ENCODE measurements at places on chromosomes 2 and 18.

DNA sequence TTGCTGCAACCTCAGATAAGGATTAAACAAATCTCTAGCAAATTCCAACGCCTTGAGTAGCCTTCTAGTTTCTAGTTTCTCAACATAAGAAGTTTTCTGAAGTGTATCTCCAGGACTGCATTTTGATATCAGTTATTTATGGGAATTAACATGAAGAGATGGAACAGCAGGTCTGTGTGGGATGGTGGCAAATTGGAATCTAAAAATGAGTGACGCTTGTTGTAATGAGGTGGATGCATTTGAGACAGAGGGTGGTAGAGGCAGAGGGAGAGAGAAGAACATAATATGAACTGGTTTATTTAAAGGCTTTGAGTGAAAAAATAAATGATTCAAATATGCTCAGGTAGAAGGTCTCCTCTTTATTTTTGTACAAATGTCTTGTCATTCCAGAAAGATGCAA lies 446.8 kb upstream of the GCFC2 start:
- no peak for DNase-seq

GRCh38 chr2:234203135-234203984 lies 152.9 kb downstream of the SPP2 start:
- DNase-seq = no peak

GRCh38 chr18:75745147-75745546 lies 317.6 kb upstream of the SMIM21 start:
- DNase-seq = no peak

DNA sequence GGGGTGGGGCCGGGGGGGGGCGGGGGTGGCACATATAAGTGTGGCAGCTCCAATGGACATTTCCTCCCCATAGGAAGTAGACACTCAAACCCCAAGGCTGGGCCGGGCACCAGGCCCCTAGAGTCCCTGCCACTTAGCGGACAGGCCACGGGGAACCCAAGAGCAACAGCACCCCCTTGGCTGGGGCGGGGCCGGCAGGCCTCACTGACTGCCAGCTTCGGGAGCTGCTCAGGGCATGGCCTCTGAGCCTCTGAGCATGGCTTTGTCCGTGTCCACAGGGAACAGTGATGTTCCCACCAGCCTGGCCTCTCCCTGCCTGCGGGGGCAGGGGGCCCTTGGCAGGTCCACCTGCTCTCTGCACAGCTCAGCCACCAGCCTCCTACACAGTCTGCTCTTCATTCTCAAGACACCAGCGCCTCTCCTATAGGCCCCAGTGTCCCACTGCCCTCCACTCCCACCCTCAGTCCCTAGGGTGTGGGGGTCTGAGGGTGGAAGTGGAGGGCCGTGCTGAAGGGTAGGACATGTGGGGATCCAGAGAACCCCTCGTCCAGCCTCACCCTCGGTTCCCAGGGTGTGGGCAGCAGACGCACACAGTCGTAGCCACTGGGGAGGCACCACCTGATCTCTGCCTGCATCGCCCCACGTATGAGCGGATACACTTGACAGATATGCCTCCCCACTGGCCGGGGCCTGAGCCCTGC lies 106.7 kb downstream of the FAM210A start:
- DNase-seq = no peak

DNA sequence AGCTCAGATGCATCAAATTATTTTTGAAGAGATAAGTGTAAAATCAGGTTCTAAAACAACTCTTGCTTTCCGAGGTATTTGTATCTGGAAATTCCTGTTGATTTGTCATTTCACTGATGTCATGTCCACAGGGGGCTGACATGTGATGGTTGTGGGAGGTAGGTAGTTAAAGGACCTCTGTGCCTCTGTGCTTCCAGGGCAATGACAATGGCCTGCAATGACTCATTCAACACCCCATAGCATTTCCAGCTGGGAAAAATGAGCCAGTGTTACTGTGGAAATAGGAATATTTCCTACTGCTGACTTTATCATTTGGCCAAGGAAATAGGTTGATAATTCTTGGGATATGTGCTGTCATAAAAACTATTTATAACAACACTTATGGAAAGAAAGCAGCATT lies 86.2 kb upstream of the CCDC195 start:
- no peak for DNase-seq

- no peak for DNase-seq
These were observed 77.4 kb downstream of the CTAGE1 start for GRCh38 chr18:22340331-22340730.

GRCh38 chr2:101204400-101205115 lies 48.1 kb upstream of the CNOT11 start:
- DNase-seq = no peak

- no peak for DNase-seq
These were observed 434.1 kb upstream of the CHST9 start for GRCh38 chr18:27619090-27619772.

DNA sequence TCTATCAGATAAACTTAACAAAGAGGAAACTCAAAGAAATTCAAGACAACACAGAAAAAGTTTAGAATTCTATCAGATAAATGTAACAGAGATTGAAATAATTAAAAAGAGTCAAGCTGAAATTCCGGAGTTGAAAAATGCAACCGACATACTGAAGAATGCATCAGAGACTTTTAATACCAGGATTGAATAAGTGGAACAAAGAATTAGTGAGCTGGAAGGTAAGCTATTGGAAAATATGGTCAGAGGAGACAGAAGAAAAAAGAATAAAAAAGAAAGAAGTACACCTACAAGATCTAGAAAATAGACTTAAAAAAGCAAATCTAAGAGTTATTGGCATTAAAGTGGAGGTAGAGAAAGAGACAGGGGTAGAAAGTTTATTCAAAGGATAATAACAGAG lies 88.0 kb downstream of the ATP8B1 start:
- no peak for DNase-seq

DNA sequence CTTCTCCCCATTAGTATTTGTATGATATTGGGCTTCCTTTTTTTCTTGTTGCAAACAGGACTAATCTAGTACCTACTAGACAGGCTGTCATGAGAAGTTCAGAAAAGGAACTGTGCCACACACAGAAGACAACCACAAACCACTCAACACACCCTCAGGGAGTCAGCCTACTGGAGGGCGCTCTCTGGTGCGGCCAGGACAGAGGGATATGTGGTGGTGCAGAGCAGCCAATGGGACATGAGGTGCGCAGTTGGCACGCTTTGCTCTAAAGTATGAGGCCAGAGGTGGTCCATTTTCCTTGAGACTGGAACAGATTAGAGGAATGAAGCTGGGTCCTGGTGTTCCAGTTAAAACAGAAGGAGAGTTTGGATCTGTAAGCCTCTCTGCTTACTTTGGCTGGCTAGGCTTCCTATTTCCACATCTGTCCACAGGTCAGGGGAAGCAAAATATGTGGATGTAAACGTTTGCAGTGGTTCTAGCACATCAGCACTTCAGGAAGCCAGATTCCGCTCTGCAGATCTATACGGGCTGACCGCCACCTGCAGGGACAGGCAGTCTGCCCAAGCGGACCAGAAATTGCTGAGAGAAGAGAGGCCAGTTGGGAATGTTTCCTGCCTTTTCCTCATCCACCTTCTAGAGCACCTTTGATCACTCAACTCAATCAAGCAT lies 114.1 kb downstream of the GFPT1 start:
- DNase-seq = no peak

GRCh38 chr2:30029804-30030203 lies 108.4 kb upstream of the ALK start:
- DNase-seq = no peak

- DNase-seq = no peak
These were observed 61.7 kb downstream of the PLB1 start for GRCh38 chr2:28557389-28558131.

DNA sequence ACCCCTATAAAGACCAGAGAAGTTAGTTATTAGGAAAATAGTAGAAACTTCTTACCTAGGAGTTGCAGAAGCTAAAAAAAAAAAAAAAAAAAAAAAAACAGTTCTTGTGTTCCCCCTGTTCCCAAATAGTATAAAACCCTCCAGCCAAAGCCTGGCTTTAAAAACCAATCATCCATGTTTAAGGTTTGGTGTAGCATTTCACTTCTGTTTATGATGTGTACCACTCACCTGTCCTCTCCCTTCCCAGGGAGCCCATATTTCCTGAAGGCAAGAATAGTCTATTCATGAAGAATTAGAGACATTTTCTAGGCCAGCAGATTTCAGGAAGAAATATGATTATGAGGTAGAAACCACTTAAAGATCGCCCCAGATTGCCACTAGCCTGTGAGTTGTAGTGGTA lies 273.6 kb downstream of the SETBP1 start:
- no peak for DNase-seq

GRCh38 chr2:26737221-26737620 lies 26.9 kb upstream of the SLC35F6 start:
- DNase-seq = no peak

DNA sequence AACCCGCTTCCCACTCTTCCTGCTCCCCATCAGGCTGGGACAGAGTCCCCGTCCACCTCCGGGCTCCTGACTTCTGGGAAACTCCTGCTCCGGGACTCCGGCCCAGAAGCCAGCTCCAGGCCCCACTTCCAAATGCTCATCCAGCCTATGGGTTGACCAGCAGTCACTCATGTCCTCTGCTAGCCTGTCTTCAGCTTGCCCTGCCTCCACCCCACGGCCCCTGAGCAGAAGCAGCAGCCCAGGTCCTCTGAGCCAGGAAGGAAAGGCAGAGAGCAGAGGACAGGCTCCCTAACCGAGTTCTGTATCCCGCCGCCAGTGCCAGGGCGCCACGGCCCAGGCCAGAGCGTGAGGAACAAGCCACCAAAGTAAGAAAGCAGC lies 86.4 kb upstream of the ID2 start:
- no peak for DNase-seq

GRCh38 chr2:115057473-115057872 lies 615.0 kb downstream of the DPP10 start:
- DNase-seq = no peak

GRCh38 chr2:180141600-180141999 lies 134.5 kb upstream of the CWC22 start:
- DNase-seq = no peak

- no peak for DNase-seq
These were observed 43.4 kb downstream of the GAREM1 start for GRCh38 chr18:32427084-32427900.

DNA sequence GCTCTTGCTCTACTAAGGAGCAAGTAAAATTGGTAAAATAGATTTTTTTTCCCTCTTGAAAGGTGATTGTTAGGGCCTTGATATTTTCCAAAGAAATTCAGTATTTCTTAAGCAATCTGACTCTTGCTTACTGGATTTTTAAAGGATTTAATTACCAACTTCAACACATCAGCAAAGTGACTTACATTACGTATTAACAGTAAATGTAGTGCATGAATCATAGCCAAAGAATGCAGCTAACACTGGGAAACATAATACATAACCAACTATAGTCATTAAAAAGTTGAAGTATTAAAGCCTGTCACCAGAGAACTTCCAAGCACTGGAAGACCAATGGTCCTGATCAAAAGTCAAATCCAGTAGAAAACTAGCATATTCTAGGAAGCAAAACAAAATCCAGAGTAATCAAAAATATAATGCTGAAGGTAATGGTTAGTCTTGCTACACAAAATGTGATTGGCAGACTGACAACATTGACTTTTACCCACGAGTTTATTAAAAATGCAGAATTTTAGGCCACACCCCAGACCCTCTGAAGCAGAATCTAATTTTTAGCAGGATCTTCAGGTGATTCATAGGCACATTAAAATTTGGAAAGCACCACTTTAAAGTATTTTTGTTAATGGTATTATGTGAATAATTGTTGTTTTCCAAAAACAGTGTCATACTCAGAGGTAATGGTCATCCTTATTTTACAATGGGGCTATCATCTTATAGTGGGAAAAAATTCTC lies 31.8 kb upstream of the CAVIN2 start:
- no peak for DNase-seq

GRCh38 chr2:238100049-238100820 lies at the start of gene ESPNL:
ESPNL (plus strand) TSS chr2:238100340; CDS start chr2:238100420, 80 bp downstream.
- DNase-seq = no peak

- no peak for DNase-seq
These were observed 33.3 kb downstream of the ANXA4 start for GRCh38 chr2:69774984-69775982.

GRCh38 chr2:161729-162128 lies 102.1 kb downstream of the SH3YL1 start:
- no peak for DNase-seq

DNA sequence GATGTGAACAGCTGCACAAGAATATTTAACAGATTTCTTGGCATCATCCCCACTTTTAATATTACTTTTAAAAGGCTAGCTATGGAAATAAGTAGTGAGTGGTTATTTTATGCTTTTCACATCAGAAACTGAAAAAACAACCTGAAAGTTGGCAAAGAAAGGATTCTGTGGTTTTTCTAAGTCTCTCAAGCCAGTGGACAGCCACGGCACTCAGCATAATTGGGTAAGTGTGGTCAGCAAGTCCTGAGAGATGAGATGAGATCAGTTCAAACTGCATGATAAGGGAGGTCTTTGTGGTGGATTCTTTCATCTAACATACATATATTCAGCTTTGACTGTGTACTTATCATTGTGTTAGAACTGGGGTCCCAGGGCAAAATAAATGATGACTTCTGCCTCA lies 105.2 kb downstream of the LYPD6B start:
- no peak for DNase-seq

DNA sequence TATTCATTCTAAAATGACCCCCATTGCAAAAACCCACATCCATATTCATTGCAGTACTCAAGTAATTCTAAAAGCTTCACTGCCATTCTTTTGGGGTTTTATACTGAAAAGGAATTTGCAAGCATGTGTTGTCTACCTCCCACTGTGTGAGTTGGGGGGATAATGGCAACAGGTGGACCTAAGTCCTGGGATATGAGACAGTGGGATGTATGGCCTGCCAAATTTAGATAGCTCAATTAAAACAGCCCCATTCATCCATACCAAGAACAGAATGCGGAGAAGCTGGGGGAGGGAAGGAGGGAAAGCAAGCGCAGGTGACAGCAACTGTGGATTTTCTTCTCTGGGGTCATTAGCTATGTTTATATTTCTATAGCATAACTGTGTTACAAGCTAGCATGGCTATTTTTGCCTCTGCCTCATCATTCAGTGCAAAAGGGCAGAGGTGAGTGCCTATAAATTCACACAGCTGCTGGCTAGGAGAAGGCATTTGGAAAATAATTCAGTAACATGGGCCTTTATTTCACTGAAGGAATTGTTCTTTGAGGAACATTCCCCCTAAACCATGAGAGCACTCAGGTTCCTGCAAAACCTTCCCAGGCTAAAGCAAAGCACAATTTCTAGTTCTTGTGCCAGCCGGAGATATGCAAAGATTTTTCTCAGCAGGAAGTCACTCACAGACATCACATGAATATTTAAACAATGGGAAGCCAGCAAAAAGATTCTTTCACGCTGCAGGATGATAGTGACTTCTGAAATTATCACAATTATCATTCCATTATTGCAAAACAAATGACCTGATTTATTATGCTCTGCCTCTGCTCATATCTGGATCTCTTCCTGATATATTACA lies 393.9 kb upstream of the ACVR2A start:
- DNase-seq = no peak

DNA sequence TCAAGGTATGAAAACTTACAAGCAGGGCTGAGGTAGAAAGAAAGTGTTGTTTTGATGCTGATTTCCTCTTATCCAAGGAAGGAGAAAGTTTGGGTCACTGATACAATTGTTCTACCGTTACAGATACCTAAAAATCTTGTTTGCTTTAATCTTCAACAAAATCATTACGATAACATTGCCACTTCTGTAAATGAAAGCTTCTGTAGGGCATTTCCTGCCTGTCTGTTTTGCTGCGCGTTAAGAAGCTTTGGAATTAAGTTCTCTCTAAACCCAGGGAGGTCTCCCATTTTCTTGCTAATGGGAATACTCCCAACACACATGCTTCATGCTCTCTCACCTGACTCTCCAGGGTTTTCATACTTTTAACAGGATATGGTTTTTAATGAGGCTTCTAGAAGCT lies 258.5 kb downstream of the PTGR3 start:
- DNase-seq = no peak

GRCh38 chr18:34039201-34039600 lies 185.5 kb downstream of the NOL4 start:
- DNase-seq = no peak

- no peak for DNase-seq
These were observed 7.0 kb downstream of the SLC35F6 start for GRCh38 chr2:26770986-26771586.

All from HAP-1 (cell line).